AG09319 (cell line): ENCODE measurements at places on chromosomes 3 and 15.

DNA sequence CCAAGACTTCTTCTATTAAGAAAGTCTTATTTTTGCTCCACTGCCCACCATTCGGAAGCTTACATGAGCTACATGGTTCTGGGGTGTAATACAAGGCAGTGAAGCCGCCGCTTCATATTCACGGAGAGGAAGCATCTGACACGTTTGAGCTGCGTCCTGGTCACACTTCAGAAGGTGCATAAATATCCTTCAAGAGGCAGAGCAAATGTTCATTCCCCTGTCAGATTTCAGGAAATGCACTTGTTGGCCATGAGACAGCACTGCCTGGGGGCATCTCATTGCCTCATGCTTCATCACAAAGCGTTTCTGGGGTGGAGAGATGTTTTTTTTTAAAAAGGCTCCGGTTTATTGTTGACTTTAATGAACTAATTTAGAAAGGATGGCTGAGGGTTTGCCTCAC is 119.9 kb downstream of the CADPS start:
- no peak for DNase-seq

GRCh38 chr3:82342521-82342920 is 581.1 kb upstream of the GBE1 start:
- no peak for DNase-seq

GRCh38 chr3:49747792-49748480 is 24.2 kb upstream of the GMPPB start:
- DNase-seq = no peak

DNA sequence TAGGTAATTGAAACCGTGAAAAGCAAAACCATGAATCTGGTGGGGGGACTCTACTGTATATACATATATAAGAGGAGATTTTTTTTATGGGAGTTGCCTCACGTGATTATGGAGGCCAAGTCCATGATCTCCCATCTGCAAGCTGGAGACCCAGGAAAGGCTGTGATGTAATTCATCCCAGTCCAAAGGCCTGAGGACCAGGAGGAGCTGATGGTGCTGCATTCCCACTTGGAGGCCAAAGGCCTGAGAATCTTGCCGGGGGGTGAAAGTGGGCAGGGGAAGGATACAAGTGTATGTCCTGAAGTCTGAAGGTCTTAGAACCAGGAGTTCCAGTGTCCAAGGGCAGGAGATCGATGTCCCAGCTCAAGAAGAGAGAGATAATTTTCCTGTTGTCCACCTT is 37.1 kb upstream of the CEMIP start:
- DNase-seq = no peak

GRCh38 chr3:10792208-10792607 is 23.8 kb upstream of the SLC6A11 start:
- DNase-seq = no peak

DNA sequence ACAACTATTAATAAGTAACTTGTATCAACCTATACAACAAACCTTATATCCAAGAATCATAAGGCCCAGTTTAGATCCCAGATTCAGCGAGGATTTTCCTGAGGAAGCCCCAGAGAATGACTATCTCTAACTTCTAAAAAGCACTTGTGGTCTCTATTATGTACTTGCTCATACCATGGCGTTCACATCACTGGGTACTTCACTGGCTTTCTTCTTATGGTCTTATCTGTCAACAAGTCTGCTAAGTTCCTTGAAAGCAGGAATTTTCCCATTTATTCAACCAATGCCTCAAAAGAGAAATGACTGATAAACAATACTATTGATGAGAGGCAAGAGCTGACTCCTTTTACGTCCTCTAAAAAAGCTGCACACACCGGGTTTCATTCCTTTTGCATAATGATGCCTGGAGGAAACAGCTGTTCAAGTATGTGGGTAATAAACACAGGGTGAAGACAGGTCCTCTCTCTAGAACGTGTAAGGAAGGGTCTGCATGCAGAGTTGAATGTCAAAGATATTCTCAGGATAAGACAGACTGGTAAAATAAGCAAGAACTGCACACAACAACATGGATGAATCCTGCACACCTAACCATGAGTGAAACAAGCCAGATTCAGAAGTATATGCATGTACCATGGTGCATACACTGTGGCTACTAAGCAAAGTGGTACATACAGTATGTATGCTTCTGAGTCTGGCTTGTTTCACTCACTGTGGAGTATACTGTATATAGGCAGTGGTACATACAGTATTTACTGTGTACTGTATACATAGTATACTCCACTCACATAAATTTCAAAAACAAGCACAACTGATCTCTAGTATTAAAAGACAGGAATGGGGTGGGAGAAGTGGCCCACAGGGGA is 408.7 kb downstream of the SHQ1 start:
- DNase-seq = no peak

DNA sequence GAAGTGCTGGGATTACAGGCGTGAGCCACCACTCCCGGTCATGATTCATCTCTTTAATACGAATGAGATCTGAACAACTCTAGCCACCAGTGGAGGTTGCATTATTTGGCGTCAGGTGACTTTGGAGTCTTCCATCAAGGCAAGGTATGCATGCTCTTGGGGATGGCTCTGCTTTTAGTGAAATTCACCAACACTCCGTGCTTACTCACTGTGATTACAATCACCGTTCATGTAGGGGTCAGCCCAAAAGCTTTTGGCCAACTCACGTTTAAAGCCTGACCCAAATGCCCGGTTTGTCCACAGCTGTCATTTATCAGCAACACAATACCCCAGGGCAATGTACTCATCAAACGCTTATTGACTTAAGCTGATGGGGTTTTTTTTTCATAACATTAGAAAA is 155.4 kb downstream of the PDZRN3 start:
- DNase-seq = no peak

- no peak for DNase-seq
These were observed 125.0 kb downstream of the PLD1 start for GRCh38 chr3:171685116-171685895.

DNA sequence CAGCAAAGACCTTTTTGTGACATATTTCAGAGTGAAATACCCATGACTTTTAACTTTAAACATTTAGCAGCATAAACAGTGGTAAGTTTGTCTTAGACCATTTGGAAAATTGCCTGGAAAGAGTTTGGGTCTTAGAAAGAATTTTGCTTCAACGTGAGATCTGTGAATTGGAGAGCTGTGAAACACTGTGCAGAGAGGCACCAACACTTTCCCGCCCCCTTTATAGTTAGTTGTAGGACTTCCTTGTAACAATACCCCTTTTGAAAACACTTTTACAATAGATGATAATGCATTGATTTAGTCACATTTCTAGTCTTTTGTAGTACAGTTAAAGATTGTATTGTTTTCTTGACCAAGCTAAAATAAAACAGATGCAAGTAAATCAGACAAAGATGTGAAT is 43.5 kb upstream of the MBNL1 start:
- DNase-seq = no peak

DNA sequence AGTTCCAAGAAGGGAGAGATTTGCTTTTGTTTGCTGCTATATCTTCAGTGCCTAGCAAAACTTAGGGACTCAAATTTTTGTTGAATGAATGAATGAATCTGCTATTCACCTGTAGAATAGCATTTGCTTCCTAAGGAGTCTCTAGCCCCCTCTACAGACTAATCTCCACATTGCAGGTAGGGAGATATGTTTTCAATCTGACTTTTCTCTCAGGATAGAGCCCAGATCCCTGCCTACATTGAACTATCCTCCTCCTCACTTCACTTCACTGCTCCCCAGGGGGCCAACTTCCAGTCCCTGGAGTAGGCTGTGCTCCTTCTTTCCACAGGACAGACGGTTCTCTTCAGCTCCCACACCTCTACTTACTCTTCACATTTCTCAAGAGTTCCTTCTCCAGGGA is 81.9 kb upstream of the PTX3 start:
- no peak for DNase-seq

GRCh38 chr15:85826756-85827515 is 32.2 kb upstream of the KLHL25 start:
- no peak for DNase-seq

GRCh38 chr3:4766716-4767499 is 212.3 kb upstream of the BHLHE40 start:
- no peak for DNase-seq

GRCh38 chr15:95793231-95793630 is 537.3 kb upstream of the NR2F2 start:
- DNase-seq = peak; percentile 16

DNA sequence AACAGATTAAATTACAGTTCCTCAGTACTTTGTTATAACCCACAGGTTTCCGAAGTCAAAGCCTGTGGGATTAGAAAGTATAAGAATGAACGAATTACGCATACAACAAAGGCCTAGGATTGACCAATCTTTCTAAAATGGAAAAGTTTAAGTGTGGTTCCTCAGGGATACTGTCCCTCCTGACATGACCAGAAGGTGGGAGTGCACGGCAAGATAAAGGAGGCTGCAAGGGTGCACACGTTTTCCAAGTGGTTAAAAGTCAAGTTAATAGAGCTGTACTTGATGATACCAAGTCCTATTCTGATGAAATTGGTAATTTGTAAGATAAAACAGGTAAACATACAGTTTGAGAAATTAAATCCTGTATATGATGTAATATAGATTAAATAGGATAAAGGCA is 96.2 kb downstream of the ALDH1A2 start:
- no peak for DNase-seq

DNA sequence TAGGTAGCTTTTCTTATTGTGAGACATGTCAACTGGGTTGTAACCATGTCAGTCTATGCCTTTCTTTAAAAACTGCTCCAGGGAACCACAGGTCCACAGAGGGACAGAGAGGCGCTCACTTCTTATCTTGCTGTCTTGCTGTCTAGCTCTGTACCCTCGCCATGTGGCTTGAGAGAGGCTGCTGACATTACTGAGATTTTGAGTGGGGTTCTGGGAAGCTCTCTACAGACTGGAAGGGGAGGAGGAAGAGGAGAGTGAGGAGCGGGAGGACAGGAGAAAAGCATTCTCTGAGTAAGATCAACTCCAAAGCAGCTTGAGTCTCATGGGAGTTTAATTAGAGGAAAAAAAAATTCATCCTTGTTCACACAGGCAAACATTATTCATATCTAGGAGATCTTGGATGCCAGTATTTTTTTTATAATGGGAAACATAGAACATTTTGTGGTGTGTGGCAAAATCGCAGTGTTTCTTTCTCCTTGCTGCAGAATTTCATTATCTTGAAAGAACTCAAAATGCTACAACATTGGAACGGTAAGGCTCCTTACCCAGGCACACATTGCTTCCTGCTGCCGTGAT is 1037.0 kb upstream of the NR2F2 start:
- DNase-seq = no peak

- no peak for DNase-seq
These were observed 18.9 kb downstream of the EBLN2 start for GRCh38 chr3:73080216-73080966.

DNA sequence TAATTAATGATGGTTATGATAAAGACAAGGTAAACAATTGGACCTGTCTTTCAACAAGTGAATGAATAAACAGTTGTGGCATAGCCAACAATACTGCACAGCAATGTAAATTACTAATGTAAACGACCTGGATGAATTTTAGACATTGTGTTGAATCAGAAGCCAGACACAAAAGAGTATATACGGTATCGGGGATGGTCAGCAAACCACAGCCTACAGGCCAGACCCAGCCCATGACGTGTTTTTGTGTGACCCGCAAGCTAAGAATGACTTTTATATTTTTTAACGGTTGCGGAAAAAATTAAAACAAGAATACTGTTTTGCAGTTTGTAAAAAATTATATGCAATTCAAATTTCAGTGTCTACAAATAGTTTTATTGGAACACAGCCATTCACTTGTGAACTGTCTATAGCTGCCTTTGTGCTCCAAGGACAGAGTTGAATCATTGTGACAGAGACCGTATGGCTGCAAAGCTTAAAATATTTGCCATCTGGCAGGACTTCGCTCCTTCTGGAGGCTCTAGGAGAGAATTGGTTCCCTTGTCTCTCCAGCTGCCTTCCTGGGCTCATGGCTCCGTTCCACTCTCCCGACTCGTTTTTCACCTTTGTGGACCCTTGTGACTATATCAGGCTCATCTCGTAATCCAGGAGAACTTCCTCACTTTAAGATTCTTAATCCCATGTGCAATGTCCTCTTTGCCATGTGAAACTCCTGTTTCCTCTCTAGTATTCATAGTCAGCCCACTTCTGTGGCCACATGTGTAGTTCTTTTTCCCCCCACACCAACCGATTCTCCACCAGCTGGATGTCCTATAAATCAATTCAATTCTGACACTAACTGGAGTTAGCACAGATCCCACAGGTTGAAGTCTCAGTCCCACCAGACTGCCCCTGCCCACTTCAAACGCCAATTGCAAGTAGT is 72.7 kb downstream of the CMTM8 start:
- DNase-seq = no peak

- DNase-seq = peak; percentile 74
These were observed 33.8 kb downstream of the DRD3 start for GRCh38 chr3:114144909-114145688.

DNA sequence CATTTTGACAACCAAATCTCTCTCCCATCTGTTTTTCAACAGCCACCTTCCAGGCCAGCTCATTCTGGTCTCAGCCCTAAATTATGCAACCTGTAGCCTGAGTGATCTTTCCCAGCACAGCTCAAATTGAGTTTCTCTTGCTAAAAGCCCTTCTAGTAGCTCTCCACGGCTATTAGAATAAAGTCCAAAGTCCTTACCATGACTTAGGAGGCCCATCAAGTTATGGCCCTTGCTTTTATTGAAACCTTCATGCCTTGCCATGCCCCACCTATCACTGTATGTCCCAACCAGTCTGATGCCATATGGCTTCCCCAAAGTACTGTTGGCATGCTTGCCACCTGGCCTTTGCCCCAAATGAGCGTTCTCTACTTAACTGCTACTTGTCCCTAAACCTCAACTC is 303.5 kb upstream of the GADL1 start:
- DNase-seq = no peak

DNA sequence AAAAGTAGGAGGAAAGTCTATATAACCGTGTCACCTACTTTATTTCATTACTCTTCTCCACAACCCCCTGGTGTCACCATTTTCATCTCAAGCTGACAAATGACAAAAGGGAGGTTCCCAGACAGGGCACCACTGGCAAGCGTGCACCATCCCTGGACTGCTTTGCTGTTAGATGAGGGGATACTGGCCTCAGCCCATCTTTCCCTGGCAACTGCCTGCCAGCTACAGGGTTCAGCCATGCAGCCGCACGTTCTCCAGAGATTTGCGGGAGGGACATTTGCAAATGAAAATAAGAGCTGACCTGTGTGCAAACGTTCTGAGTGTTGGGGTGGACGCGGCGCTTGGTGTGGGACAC is 660 bp downstream of the UROC1 start:
- DNase-seq = no peak

DNA sequence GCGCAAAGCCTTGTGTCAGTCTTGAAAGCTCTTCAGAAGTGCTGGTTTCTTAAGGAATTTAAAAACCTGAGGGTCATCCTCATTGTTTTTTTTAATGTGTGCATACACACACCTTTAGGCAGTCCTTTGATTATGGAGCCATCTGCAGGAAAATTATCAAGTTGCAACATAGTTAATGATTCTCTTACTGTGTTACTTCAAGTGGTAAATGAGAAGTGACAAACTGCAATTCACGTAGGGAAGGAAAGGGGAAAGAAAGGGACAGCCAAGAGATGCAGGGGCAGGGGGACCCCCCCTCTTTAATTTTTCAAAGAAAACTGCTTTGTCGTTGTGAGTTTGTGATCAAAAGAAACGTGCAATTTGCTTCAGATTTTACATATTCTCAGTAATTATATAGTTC is 162.4 kb upstream of the CGNL1 start:
- no peak for DNase-seq

- DNase-seq = no peak
These were observed 74.7 kb downstream of the CRYBG3 start for GRCh38 chr3:97896547-97896946.
